ENCODE measurements at places on chromosomes 6 and 20.

GRCh38 chr6:170046791-170047626 lies 243.9 kb downstream of the DLL1 start:
- no peak for DNase-seq

GRCh38 chr6:52553158-52553557 lies 23.7 kb downstream of the TRAM2 start:
- no peak for DNase-seq

GRCh38 chr6:88919032-88919431 lies 44.4 kb downstream of the RNGTT start:
- DNase-seq, result no peak

- no peak for DNase-seq
Observed at GRCh38 chr6:41162687-41163418, at the start of gene TREM2. Gene TREM2 (minus strand): TSS chr6:41163116. CDS start chr6:41163082, 34 bp downstream.

DNA sequence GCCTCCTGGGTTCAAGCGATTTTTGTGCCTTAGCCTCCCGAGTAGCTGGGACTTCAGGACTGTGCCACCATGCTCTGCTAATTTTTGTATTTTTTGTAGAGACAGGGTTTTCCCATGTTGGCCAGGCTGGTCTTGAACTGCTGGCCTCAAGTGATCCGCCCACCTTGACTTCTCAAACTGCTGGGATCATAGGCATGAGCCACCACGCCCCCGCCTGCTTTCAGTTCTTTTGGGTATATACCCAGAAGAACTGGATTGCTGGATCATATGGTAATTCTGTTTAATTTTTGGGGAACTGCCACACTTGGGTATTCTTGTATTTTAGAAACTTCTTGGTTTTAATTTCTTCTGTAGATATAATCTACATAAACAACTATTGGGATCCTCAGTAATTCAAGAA lies 17.0 kb downstream of the CDS2 start:
- no peak for DNase-seq
